ENCODE measurements at places on chromosomes 13 and 19. TPM values are rescaled to one million over a fixed set of nuclear protein-coding genes. Genes with fewer than 3 reads are reported as not detected.

Gene DAND5
- total RNA-seq: 11.2 TPM

GRCh38 chr13:111422348-111422747 is 101.9 kb downstream of the TEX29 start:
- no peak for DNase-seq

- no peak for DNase-seq
Observed at GRCh38 chr13:72959643-72960042, 99.2 kb upstream of the KLF5 start.

Gene MCEMP1
- 0.72 TPM for total RNA-seq

- DNase-seq: no peak
Observed at GRCh38 chr13:96822895-96823294, 171.4 kb downstream of the OXGR1 start.

Gene REEP6
- total RNA-seq: 0.72 TPM
